GM12864 (cell line): ENCODE measurements at places on chromosomes 6 and 20.

DNA sequence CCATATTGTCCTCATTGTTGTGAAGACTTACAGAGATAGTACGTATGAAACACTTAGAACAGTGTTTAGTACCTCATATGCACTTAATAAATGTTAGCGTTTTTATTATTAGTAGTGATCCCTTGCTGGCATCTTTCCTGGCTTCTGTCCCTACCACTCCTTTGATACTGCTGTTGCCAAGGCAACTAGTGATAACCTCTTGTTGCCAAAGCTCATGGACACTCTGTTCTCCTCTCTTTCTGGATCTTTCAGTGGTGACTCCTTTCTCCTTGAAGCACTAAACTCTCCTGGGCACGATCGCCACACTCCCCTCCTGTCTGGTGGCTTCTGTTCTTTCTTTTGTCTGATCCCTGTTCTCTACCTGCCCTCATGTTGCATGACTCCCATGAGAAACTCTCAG, 83.5 kb downstream of the FOXO3 start:
- DNase-seq = no peak

DNA sequence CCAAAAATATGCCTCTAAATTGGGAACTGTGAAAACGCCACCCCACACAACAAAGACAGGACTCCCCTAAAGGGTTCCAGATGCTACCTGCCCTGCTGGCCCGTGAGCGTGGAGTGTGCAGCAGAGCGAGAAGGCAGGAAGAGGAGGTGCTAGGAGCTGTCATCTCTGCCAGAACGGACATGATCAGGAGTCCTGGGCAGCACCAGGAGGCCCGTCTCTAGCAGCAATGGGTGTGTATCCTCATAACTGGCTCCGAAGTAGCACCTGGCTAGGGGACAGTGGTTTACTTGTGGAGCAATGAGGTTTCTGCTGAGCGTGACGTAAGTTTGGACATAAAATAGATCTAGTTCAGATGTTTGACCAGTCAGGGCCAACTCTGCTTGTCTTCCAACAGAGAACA, 226.0 kb downstream of the CDH4 start:
- DNase-seq = no peak

DNA sequence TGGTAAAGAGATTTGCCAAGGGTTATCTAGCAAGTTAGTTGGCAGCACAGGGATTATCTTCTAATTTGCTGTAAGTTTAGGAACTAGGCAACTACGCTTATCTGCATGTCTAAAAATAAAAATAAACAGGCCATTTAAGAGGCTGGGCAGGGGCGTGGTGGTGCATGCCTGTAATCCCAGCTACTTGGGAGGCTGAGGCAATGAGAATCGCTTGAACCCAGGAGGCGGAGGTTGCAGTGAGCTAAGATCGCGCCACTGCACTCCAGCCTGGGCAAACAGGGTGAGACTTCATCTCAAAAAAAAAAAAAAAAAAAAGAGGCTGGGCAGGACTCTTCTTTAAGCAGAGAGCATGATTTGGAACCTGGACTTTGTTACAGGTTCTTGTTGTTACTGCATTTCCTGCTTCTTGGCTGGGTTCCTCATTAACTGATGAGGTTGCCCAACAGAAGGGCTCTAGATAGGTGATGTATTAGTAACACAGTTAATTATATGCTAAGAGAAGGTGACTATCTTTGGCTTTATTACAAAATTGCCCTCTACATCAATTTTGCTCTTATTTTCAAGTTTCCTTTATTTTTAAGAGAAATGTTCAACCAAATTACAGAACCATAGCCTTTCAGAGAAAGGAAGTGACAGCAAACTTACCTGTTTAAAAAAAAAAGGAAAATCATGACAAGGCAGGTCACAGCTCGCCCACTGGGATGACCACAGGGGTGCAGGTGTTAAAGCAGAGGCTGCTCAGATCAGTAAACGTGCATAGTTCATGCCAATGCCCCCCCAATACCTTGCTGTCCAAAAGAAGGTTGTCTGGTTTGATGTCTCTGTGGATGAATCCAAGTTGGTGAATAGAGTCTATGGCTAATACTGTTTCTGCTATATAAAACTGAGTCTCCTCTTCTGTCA, 32.5 kb downstream of the STK38 start:
- DNase-seq = no peak

GRCh38 chr6:153944201-153944600, 94.8 kb upstream of the OPRM1 start:
- DNase-seq = no peak

- no peak for DNase-seq
These were observed 327.6 kb downstream of the NKAIN2 start for GRCh38 chr6:124131259-124131658.

DNA sequence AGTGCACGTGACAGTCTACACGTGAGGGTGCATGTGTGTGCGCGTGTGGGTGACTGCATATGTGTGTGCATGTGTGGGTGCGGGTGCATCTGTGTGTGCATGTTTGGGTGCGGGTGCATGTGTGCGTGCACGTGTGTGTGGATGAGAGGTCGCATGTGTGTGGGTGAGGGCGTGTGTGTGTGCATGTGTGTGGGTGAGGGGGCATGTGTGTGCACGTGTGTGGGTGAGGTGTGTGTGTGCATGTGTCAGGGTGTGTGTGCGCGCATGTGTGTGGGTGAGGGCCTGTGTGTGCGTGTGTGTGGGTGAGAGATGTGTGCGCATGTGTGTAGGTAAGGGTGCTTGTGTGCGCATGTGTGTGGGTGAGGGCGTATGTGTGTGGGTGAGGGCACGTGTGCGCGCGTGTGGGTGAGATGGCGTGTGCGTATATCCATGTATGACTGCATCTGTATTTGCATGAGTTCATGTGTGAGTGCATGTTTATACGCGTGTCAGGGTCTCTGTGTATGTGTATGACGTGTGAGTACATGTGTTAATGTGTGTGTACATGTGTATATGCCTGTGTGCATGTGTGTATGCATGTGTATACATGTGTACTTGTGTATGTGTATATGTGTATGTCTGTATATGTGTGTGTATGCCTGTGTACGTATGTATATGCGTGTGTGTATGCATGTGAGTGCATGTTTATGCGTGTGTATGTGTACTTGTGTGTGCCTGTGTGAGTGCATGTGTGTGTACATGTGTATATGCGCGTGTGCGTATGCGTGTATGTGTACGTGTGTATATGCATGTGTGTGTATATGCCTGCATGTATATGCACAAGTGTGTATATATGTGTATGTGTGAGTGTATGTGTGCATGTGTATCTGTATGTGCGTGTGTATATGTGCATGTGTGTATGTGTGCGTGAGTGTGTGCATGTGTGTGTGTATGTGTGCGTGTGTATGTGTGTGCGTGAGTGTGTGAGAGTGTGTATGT, 4.1 kb upstream of the LIME1 start:
- DNase-seq = no peak

GRCh38 chr6:167575158-167575696, 250.3 kb downstream of the TTLL2 start:
- DNase-seq = no peak

GRCh38 chr20:40486297-40486696, 202.7 kb downstream of the MAFB start:
- DNase-seq = no peak

- DNase-seq = no peak
These were observed 438.7 kb upstream of the POU3F2 start for GRCh38 chr6:98395610-98396166.

DNA sequence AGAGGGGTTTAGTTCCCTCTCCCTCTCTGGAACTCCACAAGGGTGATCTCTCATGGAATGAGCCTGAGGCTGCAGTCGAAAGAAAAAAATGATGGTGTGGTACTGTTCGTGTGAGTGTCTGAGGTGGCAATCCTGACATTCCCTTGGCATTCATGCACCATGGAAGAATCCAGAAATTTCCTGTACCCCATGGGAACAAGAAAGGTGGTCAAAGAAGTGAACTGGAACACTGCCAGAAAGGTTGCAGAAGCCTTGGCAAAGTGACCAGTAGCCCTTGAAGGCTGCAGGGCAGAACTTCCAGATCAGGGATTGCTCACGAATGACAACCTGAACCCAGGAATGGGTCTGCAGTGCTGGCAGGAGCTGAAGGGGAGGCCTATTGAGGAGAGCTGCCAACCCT, 394.7 kb downstream of the CD83 start:
- DNase-seq = no peak

GRCh38 chr20:42485556-42485955, 704.1 kb downstream of the PTPRT start:
- DNase-seq = no peak

DNA sequence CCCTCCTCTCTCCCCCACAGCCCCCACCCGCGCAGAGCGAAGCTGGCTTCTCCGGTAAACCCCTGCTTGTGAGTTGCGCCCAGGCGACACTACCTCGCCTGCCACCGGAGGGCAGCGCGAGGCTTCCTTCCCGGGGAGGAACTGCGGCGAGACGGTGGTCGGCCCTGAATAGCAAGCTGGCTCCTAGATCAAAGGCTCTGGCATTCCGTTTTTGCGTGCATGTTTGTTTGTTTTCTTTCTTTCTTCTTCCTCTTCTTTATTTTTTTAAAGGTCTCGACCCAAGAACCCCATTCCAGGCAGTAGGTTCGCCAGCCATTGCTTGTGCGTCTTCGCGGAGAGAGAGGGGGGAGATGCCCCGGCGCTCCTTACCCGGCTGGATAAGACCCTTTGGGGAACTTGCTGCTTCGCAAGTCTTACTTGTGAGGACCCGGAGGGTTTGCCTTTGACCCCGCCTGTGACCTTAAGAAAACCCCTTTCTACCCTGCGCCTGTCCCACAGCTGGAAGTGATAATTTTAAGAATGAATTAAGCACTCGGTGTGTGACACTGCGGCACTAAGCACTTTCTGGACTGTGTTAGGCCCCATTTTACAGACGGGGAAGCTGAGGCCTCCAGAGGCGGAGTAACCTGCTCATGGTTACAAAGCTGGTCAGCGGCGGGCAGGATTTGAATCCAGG, 92.7 kb upstream of the SIRPA start:
- DNase-seq = peak; percentile 29

DNA sequence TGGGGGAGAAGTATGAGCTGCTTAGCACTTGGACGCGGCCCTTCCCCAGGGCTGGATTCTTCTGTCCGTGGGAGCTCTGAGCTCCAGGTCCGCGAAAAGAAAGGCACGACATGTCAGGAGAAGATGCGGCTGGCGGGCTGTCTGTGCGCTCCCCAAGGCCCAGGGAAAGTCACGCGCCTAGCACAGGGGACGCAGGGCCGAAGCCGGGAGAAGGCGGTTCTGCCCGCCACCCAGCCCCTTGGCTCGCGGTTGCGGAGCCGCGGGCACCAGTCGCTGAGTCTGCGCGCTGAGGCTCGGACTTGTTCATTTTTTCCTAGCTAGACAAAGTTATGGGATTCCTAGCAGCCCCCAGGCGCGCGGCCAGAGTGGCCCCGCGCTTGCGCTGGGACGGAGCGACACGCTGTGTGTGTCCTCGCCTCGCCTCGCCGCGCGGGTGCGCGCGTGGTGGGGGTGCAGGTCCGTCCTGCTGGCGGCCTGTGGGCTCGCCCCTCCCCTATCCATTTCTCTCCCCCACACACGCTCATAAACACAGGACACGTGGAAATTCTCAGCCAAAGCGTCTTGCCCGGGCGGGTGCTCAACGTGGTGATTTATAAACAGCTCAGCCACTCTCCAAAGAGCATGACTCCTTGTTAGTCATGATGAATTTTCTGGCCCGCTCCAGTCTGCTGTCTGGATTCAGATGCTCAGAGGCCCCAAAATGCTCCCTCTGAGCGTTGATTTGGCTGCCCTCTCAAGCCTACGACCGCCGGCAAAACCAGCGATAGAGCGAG, 1.9 kb upstream of the POU3F2 start:
- no peak for DNase-seq

- DNase-seq = no peak
These were observed 28.3 kb downstream of the RGS17 start for GRCh38 chr6:153102605-153103318.

- DNase-seq = no peak
These were observed 3.4 kb upstream of the SRC start for GRCh38 chr20:37342231-37343177.

DNA sequence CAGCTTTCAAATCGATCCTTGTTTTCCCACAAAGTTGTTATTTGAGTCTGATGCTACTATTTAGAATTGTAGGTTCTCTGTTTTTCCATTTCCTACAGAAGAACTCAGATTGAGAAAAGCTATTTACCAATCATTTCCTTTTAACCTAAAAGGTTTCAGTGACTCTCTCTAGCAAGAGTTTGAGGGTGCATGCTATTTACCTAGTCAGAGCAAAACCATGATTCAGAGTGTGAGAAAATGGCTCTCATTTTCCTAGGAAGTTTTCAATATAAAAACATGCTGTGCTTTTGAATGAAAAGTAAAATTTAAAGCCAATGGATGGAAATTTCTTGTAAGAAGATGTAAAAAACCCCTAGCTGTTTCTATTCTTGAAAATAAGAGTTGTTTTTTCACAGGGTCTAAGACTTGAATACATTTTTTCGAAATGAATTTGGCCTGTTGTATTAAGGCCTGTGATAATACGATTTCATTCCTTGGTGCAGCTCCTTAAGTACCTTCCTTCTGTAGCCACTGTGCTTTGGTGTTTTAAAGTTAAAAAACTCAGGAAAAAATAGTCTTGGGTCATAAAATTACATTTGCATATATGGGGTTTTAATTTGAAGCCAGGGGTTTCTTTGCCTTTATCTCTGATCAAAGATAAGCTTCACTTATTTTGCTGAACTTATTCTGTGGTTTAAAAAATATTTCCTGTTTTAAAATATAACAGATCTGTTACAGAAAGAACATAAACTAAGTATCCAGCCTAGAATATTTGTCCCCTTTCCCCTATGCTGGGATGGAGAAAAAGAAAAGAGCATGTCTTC, 18.0 kb upstream of the RSPH3 start:
- no peak for DNase-seq

DNA sequence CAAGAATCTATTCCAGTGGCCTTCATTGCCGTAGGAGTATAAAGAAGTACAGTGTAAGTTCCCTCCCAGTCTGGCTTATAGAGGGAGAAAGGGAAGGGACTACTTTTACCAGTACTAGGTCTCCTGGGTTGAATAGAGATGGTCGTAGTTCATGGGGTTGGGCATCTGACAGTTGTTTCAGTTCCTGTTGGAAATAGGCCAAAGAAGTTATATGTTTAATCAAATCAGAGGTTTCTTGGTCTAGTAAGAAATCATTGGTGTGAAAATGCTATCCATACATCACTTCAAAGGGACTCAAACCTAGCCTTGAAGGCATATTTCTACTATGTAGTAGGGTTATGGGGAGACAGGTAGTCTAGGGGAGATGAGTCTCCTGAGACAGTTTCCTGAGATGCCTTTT, 45.6 kb upstream of the MAN1A1 start:
- no peak for DNase-seq

GRCh38 chr6:15653581-15653980, 9.2 kb downstream of the DTNBP1 start:
- no peak for DNase-seq

- no peak for DNase-seq
These were observed 190.1 kb upstream of the ARID1B start for GRCh38 chr6:156587071-156587470.

GRCh38 chr6:142510211-142510610, 208.4 kb downstream of the ADGRG6 start:
- DNase-seq = no peak

GRCh38 chr20:48049641-48050040, 264.4 kb upstream of the SULF2 start:
- DNase-seq = no peak

- DNase-seq = no peak
These were observed 27.0 kb downstream of the ZNF292 start for GRCh38 chr6:87182321-87182720.

GRCh38 chr6:140855520-140855919, 1277.2 kb upstream of the GJE1 start:
- no peak for DNase-seq

- DNase-seq = no peak
These were observed 200.2 kb downstream of the CENPW start for GRCh38 chr6:126540161-126540560.

GRCh38 chr6:79427721-79428120, 109.5 kb downstream of the LCA5 start:
- no peak for DNase-seq

GRCh38 chr6:37241775-37242428, 15.7 kb upstream of the TBC1D22B start:
- DNase-seq = no peak
